Natural killer cell (primary cell): ENCODE measurements at places on chromosomes 11 and 22. TPM values are rescaled to one million over a fixed set of nuclear protein-coding genes. Genes with fewer than 3 reads are reported as not detected.

DNA sequence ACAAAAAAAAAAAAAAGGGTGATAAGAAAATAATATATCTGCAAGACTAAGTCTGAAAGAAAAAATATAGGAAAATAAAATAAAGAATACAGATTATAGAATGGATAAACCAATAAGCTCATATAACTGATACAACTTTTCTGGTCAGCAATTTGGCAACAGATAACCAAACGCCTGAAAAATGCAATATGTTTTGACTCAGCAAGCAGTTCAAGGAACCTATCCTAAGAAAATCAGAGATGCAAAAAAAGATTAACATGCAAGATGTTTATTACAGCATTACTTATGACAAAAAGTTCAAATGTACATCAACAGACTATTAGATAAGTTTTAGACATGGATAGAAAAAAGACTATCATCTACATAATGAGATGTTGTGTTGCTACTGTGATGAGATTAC is 27.1 kb upstream of the GAB2 start:
- no peak for DNase-seq
- no peak overlapping the region for H3K4me3 ChIP-seq
- peaks cover 7% of the 10 kb centered on the region for H3K36me3 ChIP-seq
- no peaks in the 10 kb centered on the region for H3K4me1 ChIP-seq
- no peak overlapping the region for H3K27ac ChIP-seq

GRCh38 chr22:44698531-44699421 is 3.2 kb upstream of the PRR5 start:
- peak overlapping the region; percentile 63 for H3K27ac ChIP-seq
- no peak overlapping the region for H3K4me3 ChIP-seq
- peaks cover 54% of the 10 kb centered on the region for H3K4me1 ChIP-seq
- no peaks in the 10 kb centered on the region for H3K27me3 ChIP-seq

DNA sequence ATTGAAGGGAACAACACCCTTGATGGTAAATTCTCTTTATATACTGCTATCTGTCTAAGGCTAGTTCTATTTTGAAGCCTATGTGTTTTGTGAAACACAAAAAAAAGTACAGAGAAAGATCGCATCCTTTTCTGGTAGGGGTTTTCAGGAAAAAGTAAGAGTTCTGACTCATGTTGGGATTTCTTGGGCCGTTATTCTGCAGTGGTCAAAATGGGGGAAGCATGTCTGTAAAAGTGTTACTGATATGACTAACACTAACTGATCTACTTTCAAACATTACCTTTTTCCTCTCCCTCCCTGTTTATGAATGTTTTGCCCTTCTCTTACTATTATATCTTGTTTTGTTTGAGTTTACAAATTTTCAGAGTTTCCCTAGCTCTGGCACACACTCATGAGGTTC is 53.9 kb downstream of the CTNND1 start:
- no peaks in the 10 kb centered on the region for H3K27me3 ChIP-seq
- no peaks in the 10 kb centered on the region for H3K4me1 ChIP-seq
- no peak for DNase-seq

The GGTLC3 gene
- not detected for total RNA-seq

- H3K27ac ChIP-seq: peak overlapping the region; percentile 60
- no peak for DNase-seq
- H3K4me1 ChIP-seq: peaks cover 25% of the 10 kb centered on the region
- H3K36me3 ChIP-seq: peaks cover 23% of the 10 kb centered on the region
Observed at GRCh38 chr11:62806611-62807121, 1.4 kb upstream of the NXF1 start.

The SSH3 gene
- total RNA-seq: 38.1 TPM

DNA sequence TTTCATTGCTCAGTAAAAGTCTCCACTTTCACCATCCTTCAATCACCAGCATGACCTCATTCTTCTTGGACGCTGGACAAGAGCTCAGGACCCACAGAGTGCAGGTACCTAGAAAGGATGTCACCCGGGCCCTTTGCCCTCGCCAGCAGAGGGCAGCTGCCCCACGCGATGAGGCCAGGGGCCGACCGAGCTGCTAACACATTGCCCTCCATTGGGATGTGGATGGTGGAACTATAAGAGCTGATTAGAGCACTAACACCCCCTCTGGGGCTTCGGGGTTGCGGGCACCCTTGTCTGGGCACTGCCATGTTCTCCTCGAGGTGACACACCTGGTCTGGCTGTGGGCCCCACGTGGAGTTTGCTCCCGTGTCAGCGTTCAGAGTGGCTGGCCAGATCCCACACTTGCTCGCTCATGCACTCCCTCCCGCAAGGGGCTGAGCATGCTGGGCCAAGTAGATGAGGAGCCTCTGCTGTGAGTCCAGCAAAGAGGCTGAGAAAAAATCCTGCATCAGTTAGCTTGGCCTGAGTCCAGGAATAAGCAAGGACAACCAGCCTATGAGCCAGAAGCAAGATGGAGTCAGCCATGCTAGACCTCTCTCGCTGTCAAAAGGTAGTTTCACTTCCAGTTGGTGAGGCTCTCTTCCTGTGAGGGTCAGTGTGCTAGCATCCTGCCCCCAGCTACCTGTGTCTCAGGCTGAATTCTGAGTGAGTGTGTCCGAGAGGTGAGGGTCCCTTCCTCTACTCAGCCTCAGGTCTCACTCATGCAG is 9.8 kb downstream of the KRTAP5-6 start:
- no peaks in the 10 kb centered on the region for H3K36me3 ChIP-seq
- peaks cover 19% of the 10 kb centered on the region for H3K4me1 ChIP-seq
- no peak overlapping the region for H3K4me3 ChIP-seq
- H3K27ac ChIP-seq: no peak overlapping the region

The ART5 gene
- total RNA-seq: not detected

The RIBC2 gene
- 0.38 TPM for total RNA-seq

DNA sequence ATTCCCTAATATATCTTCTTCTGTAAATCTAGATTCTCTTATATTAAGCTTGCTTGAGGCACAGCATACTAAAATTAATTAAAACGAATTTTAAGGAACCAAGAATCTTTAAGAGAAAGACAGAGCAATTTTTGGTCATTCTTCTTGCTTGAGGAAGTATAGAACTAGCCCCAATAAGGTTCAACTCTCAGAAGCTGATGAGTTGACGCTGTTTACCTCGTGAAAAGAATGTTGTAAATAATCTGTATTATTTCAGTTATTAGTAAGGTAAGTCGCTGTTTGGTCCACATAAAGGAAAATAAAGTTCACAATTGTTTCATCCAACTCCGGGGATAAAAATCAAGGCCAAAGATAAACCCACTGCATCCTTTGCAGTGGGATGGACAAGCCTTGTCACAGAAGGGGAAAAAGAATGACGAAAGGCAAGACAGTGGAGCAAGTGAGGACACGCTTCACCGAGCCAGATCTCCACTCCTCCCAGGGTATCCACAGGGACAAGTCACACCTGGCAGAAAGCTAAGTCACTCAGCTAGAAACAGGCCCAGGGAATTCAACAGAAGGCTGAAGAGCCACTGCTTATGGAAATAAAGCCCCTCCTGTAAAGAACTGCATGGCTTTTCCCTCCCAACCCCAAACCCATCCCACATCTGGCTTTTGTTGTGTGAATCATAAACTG is 752 bp downstream of the POU2AF1 start:
- no peaks in the 10 kb centered on the region for H3K27me3 ChIP-seq
- DNase-seq: no peak
- H3K4me3 ChIP-seq: peak overlapping the region; percentile 56
- H3K36me3 ChIP-seq: no peaks in the 10 kb centered on the region
- peak overlapping the region; percentile 81 for H3K27ac ChIP-seq
